ENCODE measurements at places on chromosomes 12 and 14.

DNA sequence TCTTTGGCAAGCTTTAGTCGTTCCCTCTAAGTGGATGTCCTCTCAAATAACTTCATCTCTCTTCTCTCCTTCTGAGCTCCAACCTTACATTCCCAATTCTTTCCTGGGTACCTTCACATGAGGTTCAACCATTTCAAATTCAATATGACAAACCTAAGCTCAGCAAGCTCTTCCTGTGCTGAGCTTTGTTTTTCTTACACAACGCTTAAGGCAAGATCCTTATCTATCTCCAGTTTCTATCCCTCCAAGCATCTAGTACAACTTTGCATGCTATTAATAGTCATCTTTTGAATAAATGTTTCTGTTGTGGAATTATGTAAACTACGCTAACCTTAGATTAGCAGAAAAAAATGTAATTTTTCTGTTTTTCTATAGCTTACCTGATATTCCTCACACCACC is 63.7 kb upstream of the IFNG-AS1 start:
- DNase-seq: no peak

DNA sequence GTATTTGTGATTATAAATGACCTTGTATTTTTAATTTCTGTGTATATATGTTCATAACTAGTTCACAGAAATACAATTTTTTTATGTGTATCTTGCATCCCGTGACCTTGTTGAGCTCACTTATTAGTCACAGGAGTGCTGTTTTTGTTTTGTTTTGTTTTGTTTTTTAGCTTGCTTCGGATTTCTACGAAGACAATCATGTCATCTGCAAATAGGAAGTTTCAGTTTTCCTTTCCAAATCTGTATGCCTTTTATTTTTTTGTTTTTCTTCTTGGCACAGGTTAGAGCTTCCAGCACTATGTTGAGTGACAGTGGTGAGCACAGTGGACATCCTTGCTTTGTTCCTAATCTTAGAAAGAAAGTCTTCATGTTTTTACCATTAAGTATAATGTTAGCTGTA is 229.2 kb upstream of the GARIN6 start:
- DNase-seq: no peak

GRCh38 chr14:103163199-103163598 is 39.9 kb downstream of the TNFAIP2 start:
- no peak for DNase-seq

DNA sequence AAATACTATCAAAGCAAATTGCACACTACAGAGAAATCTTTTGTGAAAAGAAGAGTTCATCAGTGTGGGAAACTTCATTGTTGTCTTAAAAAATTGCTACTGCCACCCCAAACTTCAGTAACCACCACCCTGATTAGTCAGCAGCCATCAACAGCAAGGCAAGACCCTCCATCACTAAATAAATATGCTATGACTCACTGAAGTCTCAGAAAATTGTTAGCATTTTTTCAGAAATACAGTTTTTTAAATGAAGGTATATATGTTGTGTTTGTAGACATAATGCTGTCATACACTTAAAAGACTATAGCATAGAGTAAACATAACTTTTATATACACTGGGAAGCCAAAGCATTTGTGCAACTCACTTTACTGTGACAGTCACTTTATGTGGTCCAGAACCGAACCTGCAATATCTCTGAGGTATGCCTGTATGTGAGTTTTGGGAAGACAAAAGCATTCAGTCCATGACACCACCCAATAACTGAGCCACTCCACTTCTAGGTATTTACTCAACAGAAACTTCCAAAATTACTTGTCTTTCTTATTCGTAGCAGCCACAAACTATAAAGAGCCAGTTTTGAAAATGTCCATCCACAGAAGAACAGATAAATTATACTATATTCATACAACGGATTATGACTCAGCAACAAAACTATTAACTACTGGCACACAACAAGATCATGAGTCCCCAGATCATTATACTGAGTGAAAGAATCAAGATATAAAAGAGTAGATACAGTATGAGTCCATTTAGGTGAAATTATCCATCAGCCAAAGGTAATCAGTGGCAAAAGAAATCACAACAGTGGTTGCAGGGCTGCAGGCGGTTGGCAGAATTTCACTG is 649.6 kb downstream of the BCL11B start:
- DNase-seq: no peak

GRCh38 chr12:18446061-18446644 is 184.8 kb downstream of the PIK3C2G start:
- DNase-seq: no peak

GRCh38 chr12:19867970-19868369 is 428.7 kb downstream of the AEBP2 start:
- DNase-seq: no peak

GRCh38 chr12:19646599-19646998 is 207.3 kb downstream of the AEBP2 start:
- DNase-seq: no peak

GRCh38 chr12:131843527-131843926 is 15.3 kb downstream of the MMP17 start:
- DNase-seq: no peak

DNA sequence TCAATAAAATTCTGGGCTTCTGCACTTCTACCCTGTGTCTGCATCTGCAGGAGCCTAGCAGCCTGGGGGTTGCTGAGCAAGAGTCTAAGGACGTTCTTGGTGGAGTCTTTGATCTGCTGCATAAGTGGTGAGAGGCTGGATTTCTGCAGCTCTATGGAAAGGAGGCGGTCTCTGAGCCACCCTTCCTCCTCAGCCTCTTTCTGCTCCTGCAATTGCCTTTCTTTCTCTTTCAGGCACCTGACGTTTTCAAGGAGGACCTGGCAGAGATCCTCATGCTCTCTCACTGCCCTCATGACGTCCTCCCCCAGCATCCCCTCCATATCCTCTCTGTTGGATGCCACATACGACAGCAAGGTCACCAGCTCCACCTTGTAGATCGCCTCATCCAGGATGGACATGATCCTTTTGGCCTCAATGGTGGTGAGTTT is 13.6 kb upstream of the TPCN1 start:
- no peak for DNase-seq

GRCh38 chr12:31951939-31952338 is 7.3 kb upstream of the RESF1 start:
- no peak for DNase-seq

- DNase-seq: no peak
These were observed 1.0 kb downstream of the GMFB start for GRCh38 chr14:54487771-54488170.

GRCh38 chr14:61474701-61475100 is 153.3 kb downstream of the PRKCH start:
- DNase-seq: peak; percentile 67

DNA sequence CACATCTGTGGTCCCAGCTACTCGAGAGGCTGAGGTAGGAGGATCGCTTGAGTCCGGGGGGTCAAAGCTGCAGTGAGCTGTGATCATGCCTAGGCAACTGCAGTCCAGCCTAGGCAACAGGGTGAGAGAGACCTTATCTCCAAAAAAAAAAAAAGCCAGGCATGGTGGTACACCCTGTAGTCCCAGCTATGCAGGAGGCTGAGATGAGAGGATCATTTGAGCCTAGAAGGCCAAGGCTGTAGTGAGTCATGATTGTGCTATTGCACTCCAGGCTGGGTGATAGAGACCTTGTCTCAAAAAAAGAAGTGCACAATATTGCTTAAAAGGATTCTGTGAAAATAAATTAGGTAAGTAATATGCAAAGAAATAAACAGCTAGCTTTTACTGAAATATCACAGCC is 17.0 kb downstream of the NAA25 start:
- DNase-seq: no peak

GRCh38 chr12:7483343-7483742 is 20.2 kb downstream of the CD163 start:
- DNase-seq: no peak

DNA sequence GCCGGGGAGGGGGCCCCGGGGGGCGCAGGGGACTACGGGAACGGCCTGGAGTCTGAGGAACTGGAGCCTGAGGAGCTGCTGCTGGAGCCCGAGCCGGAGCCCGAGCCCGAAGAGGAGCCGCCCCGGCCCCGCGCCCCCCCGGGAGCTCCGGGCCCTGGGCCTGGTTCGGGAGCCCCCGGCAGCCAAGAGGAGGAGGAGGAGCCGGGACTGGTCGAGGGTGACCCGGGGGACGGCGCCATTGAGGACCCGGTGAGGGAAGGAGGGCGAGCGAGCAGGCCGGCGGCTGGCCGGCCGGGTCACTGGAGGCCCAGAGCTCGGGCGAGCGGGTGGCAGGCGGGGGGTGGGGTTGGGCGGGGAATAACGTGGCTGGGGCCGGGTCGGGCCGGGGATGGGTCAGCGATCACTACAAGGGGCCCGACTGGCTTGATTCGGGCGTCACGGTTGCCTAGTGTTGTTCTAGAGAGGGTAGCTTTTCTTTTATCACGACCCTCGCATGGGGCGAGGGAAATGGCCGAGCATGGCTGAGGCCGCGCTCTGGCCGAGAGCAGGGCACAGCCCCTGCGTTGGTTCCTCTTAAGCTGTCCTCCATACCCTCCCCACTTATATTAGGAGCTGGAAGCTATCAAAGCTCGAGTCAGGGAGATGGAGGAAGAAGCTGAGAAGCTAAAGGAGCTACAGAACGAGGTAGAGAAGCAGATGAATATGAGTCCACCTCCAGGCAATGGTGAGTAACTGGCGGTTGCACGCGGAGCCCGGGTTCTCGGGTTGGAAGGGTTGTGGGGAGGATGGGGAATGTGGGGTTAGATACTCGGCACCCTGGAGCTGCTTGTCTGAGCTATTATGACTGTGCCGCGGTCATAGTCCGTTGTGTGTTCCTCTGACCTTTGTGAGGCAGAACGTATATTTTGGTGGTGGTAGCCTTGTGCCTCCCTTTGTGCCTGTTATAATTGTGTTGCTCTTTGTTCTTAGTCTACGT is 603 bp downstream of the PABPN1 start:
- no peak for DNase-seq

DNA sequence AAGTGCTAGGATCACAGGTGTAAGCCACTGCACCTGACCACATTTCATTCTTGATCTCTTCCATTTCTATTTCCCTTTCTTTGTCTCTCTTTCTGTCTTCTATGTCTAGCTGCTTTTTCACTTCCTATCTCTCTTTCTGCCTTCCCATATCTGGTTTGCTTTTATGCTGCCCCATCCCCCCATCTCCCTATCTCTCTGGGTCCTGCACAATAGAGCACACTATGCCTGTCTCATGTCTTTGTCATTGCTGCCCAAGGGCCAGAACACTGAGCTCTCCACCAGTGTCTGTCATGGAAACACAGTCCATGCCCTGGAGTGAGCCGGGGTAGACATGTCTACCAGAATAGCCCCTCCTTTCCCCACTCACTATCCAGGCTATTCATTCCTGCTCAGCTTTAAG is 12.3 kb upstream of the RARG start:
- DNase-seq: no peak

GRCh38 chr12:12741660-12742059 is 24.5 kb downstream of the CDKN1B start:
- no peak for DNase-seq

- DNase-seq: no peak
These were observed 40.7 kb upstream of the CMKLR1 start for GRCh38 chr12:108379823-108380222.

DNA sequence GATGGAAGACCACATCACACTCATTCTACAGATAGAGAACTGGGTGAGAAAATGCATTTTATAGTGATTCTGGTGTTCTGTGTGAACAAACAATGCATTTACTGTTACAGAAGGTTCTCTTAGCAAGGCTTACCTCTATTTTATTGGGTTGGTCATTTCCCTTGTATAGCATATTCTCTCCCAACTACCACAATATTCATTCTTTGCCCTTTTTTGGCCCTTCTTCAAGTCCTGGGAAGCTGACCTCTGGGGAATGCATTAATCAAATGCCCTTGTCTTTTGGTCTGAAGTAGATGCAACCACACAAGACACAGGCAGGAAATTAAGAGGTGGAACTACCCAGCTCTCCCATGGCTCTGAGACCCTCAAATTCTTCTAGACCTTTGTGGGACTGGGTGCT is 19.5 kb downstream of the DCN start:
- no peak for DNase-seq

- no peak for DNase-seq
These were observed 128.0 kb upstream of the PLXNC1 start for GRCh38 chr12:94020335-94020734.

DNA sequence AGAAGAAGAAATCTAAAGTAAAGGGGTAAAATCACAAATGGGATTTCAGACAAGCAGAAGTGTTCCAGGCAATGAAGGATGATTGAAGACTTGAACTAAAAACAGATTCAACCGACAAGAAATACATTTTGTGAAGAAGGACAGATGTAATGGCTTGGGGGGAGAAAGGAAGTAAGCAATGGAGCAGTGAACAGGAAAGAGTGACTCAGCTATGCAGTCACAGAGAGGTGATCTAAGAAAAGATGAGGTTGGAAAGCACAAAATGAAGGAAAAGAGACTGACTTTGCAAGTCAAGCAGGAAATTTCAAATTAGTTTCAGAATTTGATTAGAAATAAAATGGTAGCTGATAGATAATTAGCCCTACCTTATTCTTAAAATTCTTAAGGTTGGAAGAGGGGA is 66.5 kb downstream of the PUS7L start:
- no peak for DNase-seq

- no peak for DNase-seq
These were observed 15.7 kb downstream of the ARL6IP4 start for GRCh38 chr12:122996188-122996601.

GRCh38 chr14:84421621-84422020 is 1108.3 kb upstream of the FLRT2 start:
- DNase-seq: no peak

DNA sequence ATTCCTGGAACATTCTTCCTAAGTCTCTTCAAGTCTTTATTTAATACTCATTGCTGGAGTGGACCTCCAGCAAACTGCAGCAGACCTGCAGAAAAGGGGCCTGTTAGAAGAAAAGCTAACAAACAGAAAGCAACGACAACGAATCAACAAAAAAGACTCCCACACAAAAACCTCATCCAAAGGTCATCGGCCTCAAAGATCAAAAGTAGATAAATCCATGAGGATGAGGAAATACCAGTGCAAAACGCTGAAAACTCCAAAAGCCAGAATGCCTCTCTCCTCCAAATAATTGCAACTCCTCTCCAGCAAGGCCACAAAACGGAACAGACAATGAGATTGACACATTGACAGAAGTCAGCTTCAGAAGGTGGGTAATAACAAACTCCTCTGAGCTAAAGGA is 472.2 kb downstream of the C12orf50 start:
- no peak for DNase-seq

DNA sequence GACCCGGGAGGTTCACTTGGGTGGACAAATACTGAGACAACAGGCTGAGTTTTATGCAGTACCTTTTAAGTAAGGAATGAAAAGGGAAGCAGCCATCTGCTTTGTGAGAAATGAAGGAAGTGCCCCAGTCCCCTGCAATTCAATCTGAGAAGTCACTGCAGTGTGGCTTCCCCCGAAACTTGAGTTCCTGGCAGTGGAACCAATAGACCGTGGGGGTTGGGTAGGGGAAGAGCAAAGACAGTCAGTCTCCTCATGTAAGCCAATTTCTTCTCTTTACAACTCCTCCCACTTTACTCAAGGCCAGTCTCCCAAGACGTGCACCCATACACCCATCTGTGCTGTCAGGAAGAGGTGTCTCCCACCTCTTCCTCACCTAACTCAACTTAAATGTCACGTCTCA is 206.5 kb downstream of the BCAT1 start:
- DNase-seq: no peak

DNA sequence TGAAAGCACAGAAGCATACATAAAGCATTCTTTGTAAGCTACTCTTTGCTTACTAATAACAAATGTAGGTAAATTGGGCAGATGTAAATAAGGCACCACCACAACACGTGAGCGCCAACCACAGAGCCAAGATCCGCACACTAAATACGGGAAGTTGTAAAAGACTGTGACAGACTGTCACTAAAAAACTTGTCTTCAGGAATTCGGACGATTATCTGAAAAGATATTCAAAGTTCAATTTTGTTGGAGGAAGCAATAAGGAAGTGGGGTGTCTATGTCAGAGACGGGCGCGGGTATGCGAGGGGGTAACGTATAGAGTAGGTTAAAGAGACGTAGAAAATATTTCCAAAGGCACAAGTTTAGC is 1.5 kb upstream of the HSP90B1 start:
- DNase-seq: no peak
